Left ventricle myocardium superior (tissue), 1 donor: ENCODE measurements at places on chromosomes 6 and 20. TPM values are rescaled to one million over a fixed set of nuclear protein-coding genes. Genes with fewer than 3 reads are reported as not detected.

DNA sequence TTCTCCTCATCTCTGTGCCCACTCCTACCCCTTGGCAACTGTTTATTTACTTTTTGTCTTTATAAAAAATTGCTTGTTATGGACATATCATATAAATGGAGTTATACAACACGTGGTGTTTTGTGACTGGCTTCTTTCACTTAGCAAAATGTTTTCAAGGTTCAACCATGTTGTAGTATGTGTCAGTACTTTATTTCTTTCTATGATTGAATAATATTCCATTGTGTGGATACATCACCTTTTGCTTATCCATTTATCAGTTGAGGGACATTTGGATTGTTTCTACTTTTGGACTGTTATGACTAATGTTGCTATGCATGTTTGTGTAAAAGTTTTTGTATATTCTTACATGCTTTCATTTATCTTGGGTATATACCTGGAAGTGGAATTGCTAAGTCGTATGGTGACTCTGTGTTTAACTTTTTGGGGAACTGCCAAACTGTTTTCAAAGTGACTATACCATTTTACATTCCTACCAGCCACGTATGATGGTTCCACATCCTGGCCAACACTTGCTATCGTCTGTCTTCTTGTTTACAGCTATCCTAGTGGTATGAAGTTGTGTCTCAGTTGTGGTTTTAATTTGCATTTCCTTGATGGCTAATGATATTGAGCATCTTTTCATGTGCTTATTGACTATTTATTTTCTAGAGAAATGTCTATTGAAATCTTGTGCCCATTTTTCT lies 84.4 kb downstream of the SLX4IP start:
- no peak for DNase-seq

C2 gene
- 5.8 TPM for total RNA-seq

GRCh38 chr6:22598339-22598738 lies 29.0 kb downstream of the HDGFL1 start:
- DNase-seq = no peak

SAMD3 gene
- 0.32 TPM for total RNA-seq

WFDC12 gene
- total RNA-seq = not detected
